A549 treated with CORT108297 at 1 μM for 4 hours (cell line): ENCODE measurements at places on chromosomes 6 and 20. TPM values are rescaled to one million over a fixed set of nuclear protein-coding genes. Genes with fewer than 3 reads are reported as not detected.

Gene PREX1
- total RNA-seq: 9.8 to 13.8 TPM (median 11.5 TPM) in 5 replicates

Gene ME1
- total RNA-seq: 36.6 to 48.4 TPM (median 39.8 TPM) in 5 replicates

Gene DLL1
- total RNA-seq: 0.12 to 0.26 TPM (median 0.20 TPM) in 5 replicates

Gene IL17F
- not detected in 5 replicates for total RNA-seq

Gene DAAM2
- total RNA-seq: not detected in 5 replicates

Gene SLC12A5
- total RNA-seq: 11.6 to 17.1 TPM (median 15.1 TPM) in 5 replicates

Gene MEP1A
- not detected in 5 replicates for total RNA-seq

Gene ADGRB3
- not detected in 5 replicates for total RNA-seq

Gene SIRPB1
- total RNA-seq: 0.48 to 0.66 TPM (median 0.52 TPM) in 5 replicates

Gene CFAP61
- total RNA-seq: 0.33 to 0.73 TPM (median 0.47 TPM) in 5 replicates

Gene EEF1A2
- total RNA-seq: 141 to 180 TPM (median 158 TPM) in 5 replicates

Gene CAGE1
- total RNA-seq: 0.03 TPM in 2 of 5 replicates, not detected in the others

Gene ORC3
- 16.1 to 21.4 TPM (median 17.4 TPM) in 5 replicates for total RNA-seq

Gene PAX1
- 0.03 to 0.10 TPM (median 0.05 TPM) in 3 of 5 replicates, not detected in the others for total RNA-seq

Gene MCHR2
- total RNA-seq: not detected in 5 replicates

Gene ROMO1
- 365 to 400 TPM (median 369 TPM) in 5 replicates for total RNA-seq

Gene IDH3B
- 126 to 138 TPM (median 135 TPM) in 5 replicates for total RNA-seq

Gene SGK2
- total RNA-seq: 7.1 to 8.2 TPM (median 7.7 TPM) in 5 replicates

Gene AHCY
- total RNA-seq: 311 to 333 TPM (median 327 TPM) in 5 replicates

Gene RING1
- 19.3 to 27.2 TPM (median 25.7 TPM) in 5 replicates for total RNA-seq

Gene TMEM63B
- total RNA-seq: 12.7 to 18.0 TPM (median 16.7 TPM) in 5 replicates

Gene HDGFL1
- total RNA-seq: not detected in 5 replicates
